Activated naive CD4-positive, alpha-beta T cell treated with Interleukin-2 at 50 U/mL for 16 hours (primary cell): ENCODE measurements at places on chromosomes 12 and 14.
A peak's percentile ranks its signal among the peaks of the same experiment; 100 is the strongest.

DNA sequence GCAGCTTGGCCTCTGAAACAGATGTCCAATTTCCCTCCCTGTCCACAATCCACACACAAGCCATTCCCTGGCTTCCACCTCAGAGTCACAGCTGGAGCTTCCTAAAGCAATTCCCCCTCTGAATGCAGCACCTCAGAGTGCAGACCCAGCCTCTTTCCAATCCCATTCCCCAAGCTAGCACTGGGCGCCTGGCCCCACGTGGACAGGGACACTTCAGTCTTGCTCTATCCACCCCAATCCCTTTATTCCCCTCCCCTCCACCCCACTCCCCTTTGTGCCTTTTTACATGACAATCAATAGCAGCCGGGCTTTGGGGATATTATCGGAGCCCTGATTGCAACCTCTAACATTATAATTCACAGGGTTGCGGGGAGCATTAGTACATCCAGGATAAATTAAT, 292.6 kb downstream of the TTC8 start:
- DNase-seq: no peak

DNA sequence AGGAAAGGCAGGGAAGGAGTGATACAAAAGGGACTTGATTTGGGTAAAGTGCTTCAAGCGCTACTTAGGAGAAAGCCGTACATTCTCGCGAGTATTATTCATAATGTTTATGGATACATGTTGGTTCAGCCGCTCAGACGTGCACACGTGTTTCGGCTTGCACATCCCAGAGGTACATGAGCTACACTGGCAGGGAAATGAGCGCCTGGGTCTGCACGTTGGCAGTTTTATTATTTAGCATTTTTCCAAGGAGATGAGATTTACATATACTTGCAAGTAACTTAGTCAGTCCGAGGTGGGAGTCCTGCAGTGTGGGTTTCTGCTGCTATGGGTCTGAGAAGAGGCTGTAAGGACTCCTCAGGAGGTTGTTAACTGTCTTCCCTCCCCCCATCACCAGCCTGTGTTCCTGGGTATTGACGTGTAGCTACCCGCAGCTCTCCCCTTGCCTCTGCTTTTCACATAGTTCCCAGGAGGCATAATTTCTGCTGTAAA, 1.5 kb downstream of the PRKCH start:
- DNase-seq: peak; percentile 51

- no peak for DNase-seq
Observed at GRCh38 chr12:87529413-87529812, 499.8 kb downstream of the C12orf50 start.

- DNase-seq: no peak
Observed at GRCh38 chr12:77220586-77220985, 155.2 kb upstream of the E2F7 start.

DNA sequence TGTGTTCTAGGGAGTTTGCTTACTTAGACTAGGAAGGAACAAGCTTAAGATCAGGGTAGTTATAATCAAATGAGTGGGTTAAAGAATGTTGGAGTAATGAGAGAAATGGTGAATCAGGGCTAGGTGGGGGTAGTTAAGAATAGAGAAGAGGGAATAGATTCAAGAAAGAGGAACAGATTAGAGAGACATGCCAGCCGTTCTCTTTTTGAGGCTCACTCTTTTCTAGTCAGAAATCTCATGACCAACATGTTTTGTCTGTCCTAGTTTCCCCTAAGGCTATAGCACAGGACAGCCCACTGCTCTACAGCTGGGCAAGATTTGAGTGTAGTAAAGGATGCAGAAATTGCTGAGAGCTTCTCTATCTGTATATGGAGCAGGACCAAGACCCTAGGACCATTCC, 258.4 kb downstream of the AKAP6 start:
- no peak for DNase-seq
